ENCODE measurements at places on chromosomes 7 and 10.

DNA sequence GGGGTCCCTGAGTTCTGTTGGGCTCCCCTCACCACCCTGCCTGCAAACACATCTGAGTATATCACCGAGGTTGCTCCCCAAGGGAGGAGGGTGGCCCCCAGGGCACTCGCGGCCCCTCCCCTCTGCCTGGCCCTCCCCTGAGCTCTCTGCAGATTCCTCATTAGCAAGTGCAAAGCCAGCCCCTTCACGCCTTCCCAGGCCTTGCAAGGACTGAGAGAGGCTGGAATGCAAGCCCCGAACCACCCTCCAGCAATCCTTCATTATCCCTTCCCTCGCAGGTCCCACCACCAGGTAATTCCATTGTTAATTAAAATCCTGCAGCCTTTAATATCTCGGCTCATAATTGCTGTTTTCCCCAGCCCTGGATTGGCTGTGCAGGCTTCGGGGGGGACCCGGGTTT is 35.3 kb upstream of the MYL10 start:
- DNase-seq: no peak

- no peak for DNase-seq
Observed at GRCh38 chr7:47933215-47933614, 15.1 kb downstream of the PKD1L1 start.

DNA sequence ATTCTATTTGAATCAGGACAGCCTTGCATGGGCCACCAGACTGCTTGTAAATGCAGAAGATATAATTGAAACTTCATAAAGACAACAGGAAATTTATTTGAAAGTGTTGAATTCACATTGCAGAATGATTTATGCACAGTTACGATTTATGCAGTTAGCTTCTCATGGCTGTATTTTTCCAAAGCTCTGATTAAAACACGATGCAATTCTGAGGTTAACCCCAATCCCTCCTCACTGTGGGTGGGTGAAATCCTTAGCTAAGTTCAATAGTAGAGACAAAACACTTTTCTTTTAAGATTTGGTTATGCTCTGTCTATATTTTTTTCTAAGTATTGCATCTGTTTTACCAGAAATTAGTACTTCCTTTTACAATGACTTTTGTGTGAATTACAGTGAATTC is 728.8 kb upstream of the IGFBP3 start:
- DNase-seq: no peak

- no peak for DNase-seq
Observed at GRCh38 chr10:96616961-96617360, 30.1 kb upstream of the TM9SF3 start.

DNA sequence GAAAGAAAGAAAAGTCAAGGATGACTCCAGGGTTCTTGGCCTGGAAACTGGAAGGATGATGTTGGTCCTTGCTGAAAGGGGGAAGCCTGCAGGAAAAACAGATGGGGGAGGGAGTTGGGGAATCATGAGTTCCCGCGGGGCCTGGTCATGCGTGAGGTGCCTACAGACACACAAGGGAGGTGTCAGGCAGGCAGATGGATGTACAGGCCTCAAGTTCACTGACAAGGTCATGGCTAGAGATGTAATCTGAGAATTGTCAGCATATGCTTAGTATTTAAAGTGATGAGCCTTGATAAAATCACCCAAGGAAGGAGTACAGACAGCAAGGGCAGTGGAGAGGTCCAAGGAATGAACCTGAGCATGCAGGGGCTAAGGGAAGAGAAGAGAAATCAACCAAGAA is 46.8 kb downstream of the DLG5 start:
- DNase-seq: peak; percentile 41

GRCh38 chr10:22657024-22657423 is 57.4 kb downstream of the PIP4K2A start:
- no peak for DNase-seq

DNA sequence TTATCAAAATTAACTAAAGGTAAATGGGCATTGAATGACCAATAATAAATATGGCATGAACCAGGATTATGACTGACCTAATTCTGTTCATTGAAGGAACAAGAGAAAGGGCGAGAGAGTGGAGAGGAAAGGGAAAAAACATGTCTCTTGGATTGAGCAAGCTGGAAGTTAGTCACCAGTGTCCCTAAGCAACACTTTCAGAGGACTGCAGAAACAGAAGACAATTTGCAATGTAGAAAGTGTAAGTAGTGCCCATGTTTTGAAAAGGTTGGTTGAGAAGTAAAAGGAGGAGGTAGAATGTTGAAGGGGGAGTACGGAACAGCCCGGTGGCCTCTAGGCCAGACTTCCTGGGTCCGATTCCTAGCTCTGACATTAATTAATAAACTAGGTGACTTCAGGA is 94.6 kb downstream of the FAS start:
- DNase-seq: no peak
